SIG-M5 (cell line): ENCODE measurements at places on chromosomes 2 and 18.

DNA sequence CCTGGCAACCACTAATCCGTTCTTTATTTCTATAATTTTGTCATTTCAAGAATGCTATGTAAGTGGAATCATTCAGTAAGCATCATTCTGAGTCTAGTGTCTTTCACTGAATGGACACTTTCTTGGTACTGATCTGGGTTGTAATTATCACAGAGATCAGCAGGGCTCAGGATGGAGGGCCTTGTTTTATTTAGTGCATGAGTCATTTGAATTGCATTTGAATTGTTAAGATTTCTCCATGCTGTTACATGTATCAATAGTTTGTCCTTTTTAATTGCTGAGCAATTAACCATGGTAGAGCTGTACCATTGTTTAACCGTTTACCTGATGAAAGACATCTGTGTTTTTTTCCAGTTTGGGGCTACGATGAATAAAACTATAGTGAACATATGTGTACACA lies 256.4 kb downstream of the THSD7B start:
- no peak for DNase-seq

DNA sequence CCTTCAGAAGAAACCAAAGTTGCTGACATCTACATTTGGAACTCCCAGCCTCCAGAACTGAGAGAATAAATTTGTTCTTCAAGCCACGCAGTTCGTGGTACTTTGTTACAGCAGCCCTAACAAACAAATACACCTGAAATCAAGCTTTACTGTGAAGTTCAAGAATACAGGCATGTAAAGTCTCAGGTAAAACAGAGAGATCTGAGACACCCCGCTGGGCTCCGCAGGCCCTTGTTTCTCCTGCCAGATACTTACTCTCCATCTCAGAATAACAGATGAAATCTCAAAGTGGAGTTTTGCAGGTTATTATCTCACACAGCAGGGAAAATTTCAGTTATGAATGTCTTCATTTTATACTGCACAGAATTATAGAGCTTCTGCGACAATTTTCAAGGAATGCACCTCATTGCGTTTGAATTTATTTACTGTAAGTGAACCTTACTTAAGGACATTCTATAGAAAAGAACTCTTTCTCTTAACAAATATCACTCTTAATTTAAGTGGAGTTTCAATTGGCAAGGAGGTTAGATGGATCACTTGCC lies 492.4 kb upstream of the LRATD1 start:
- no peak for DNase-seq

DNA sequence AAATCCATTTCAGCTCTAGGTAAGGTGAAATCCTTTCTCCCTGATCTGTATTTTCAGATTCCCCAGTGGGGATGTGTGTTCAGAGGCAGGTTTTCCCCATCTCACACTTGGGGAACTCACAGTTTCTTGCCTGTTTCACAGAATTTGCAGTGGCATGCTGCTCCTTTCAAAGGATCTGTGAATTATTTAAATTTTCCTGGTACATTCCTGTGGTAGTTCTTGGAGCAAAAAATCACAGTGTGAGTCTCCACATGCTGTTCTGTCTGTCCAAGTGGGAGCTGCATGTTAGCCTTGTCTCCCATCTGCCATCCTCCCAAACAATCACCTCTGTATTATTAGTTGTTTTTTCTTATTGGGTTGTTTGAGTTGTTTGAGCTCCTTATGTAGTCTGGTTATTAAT lies 372.9 kb downstream of the ARL6IP6 start:
- no peak for DNase-seq

- no peak for DNase-seq
Observed at GRCh38 chr2:46135228-46135855, 161.9 kb upstream of the EPAS1 start.

DNA sequence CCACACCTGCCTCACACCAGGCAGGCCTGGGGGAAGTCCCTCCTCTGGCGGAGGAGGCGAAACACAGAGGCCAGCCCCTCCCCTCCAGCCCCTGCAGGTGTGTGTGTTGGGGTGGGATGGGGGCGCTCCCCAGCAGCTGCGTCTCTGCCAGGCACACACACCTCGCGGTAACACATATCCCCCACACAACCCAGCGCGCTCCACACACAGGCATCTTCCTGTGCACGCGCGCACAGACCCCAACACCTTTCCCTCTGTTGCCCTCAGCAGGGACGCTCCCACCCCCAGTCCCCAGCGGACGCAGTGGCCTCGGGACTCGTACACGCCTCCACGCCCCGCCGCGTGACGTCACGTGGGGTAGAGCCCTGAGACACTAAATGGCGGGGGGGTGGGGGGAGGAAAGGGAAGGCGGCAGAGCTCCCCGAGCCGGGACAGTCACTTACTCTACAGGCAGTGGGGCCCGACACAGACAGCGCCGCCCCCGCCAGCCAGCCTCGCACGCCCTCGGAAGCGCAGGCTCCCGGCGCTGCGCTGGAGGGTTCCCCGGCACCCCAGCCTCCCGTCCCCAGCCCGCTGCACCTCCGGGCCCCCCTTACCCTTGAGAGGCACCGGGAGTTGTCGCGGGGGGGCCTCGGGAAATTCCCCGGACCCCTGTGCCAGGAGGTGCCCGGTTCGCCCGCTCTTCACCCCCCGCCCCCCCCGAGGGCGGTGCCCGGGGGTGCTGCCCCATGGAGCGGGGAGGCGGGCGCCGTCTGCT lies at the start of gene WNT10A:
WNT10A (plus strand) TSS at position 751 of the 757 bp plus-strand sequence. CDS start 144 bp downstream, outside the sequence.
- no peak for DNase-seq

DNA sequence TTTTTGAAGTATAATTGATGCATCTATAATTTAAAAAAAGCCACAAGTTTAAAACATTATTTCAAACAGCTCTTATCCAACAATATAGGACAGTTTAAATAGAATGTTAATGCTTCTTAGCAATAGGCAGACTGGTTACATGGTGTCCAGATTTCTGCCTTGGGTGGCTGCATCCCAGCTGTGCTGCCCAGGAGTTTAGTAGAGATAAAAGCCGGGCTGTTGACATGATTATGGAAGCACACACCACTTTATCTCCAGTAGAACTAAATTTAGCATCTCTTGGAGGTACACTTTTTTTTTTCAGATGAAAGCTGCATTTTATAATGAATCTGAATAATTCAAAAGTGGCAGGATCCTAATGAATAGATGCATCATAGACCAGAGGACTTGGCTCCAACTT lies 309.7 kb downstream of the PLCL1 start:
- DNase-seq = no peak

- no peak for DNase-seq
Observed at GRCh38 chr2:128370468-128371247, 52.0 kb upstream of the HS6ST1 start.

GRCh38 chr18:49459404-49460171 lies 857 bp downstream of the DYM start:
- no peak for DNase-seq

DNA sequence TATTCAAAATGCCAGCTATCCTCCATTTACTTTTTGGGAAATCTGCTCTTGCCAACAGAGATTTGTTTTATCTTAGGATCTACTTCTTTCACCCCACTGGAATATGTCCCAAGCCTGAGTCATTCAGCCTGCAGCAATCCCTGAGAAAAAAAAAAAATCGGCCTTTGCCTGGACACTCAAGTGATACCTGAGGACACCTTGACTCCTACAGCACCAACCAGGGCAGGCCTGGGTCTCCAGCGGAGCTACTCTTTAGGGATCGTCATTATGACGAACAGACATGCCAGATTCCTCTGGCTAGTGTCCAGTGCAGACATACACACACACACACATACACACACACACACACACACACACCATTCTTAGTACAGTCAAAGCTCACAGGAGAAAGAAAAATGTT lies 2.2 kb upstream of the UGT1A6 start:
- DNase-seq = no peak

DNA sequence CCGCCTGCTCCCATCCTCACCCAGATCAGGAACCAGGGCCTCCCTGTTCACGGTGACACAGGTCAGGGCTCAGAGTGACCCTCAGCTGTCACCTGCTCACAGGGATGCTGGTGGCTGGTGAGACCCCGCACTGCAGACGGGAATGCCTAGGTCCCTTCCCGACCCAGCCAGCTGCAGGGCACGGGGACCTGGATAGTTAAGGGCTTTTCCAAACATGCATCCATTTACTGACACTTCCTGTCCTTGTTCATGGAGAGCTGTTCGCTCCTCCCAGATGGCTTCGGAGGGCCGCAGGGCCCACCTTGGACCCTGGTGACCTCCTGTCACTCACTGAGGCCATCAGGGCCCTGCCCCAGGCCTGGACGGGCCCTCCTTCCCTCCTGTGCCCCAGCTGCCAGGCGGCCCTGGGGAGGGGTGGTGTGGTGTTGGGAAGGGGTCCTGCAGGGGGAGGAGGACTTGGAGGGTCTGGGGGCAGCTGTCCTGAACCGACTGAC lies 31.7 kb downstream of the GPC1 start:
- no peak for DNase-seq

- DNase-seq = no peak
Observed at GRCh38 chr18:49332706-49333406, 127.6 kb downstream of the DYM start.

- DNase-seq = no peak
Observed at GRCh38 chr2:74886811-74887210, 52.9 kb downstream of the HK2 start.

GRCh38 chr18:57898506-57899124 lies 95.5 kb upstream of the ATP8B1 start:
- no peak for DNase-seq

GRCh38 chr18:46458472-46458871 lies 198.5 kb downstream of the LOXHD1 start:
- no peak for DNase-seq

DNA sequence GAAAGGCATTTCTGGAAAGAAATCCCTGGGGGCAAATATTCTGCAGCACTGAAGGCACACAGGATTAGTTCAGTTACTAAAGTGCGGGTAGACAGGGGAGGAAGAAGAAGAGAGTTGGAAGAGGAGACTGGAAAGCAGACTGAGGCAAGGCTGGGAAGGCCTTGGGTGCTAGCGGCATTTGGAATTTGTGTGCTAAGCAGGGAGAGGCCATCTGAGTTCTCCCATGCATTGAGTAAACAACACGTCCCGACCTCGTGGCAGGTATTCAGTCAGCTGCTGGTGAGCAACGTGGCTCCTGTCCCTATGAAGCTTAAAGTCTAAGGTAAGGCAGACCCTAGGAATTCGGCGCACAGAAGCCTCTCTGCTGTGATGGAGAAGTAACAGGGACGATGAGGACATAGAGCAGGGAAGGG lies 30.7 kb downstream of the ATP8B1 start:
- no peak for DNase-seq

GRCh38 chr2:157822993-157823392 lies 53.1 kb downstream of the ACVR1 start:
- no peak for DNase-seq

DNA sequence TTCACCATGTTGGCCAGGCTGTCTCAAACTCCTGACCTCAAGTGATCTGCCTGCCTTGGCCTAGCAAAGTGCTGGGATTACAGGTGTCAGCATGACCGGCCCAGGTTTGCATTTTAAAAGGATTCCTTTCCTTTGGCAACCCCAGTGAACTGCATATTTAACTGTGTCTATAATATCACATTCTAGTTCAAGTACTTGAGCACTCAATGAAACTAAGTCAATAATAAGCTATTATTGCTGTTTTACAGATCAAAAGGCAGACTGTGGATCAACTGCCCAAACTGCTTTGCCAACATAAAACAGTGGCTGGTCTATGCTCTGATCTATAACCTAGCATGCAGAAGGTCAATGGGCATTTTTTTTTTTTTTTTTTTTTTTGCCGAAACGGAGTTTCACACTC lies 144.5 kb downstream of the USP34 start:
- DNase-seq = no peak

DNA sequence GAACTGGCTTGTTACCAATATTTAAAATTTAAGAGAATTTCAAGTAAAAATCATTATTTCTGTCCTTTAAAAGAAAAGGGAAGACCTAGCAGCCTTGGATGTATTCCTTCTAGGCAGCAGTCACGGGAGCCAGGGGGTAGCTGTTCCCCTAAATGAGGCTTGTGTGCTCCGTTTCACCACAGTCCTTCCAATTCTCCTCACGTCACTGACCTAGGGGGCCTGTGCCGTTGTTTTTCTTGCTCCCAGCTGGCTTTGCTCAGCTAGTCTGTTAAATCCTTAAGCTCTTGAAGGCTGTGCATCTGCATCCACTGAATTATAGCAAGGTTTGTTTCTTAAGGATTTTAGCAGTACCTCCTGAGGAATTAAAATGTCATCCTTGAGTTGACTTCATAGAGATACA lies 9.9 kb downstream of the KLHL23 start:
- DNase-seq = no peak

GRCh38 chr2:233428008-233428407 lies 73.7 kb downstream of the DGKD start:
- DNase-seq = no peak

DNA sequence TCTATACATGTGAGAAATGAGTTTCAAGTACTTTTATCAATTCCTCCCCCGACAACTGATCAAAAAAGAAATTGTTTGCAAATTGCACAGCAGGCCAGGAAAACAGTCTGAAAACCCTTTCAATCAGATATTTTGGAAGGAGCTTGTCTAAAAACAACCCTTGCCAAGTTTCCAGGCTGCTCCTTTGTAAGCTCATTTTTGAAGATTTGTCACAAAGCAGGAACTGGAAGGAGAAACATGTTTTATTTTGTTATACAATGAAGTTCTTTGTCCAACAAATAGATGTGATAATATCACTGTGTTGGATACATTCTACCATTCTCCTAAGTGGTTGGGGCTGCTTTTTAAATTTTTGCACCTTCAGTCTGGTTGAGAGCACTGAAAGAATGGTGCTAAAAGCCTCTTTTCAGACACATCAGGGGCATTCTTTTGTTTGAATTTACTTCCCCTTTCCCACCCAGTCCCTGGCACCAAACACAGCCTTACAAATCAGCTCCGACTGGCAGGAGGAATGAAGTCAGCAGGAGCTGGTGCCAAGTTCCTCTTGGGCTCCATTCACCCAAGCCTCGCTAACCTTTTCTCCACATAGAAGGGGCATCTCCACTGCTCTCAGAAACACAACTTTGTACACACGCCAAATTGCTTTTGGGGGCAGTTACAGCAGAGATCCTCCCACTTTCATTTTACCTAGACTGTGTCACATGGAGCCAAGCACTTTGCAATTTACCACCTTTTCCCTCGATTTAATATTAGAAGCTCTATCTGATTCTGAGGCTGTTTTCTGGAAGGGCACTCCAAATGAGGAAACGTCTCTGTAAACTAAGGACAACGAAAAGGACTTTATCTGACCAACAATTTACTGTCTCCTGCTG lies 88.0 kb downstream of the C1D start:
- no peak for DNase-seq

- DNase-seq = no peak
Observed at GRCh38 chr2:207284556-207285472, 119.1 kb upstream of the KLF7 start.

- DNase-seq = no peak
Observed at GRCh38 chr2:214843823-214844222, 34.3 kb upstream of the BARD1 start.

DNA sequence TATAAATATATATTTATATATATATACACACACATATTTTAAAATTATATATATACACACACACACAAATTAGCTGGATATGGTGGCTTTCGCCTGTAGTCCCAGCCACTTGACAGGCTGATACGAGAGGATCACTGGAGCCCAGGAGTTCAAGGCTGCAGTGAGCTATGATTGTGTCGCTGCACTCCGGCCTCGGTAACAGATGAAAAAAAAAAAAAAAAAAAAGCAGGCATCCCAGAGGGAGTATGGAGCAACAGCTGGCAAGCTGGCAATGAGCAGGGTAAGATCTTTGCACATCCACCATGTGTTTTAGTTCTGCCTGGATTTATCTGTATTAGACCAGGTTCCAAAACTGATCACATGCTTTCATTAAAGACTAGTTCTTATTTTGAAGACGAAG lies 170.1 kb downstream of the MAP2 start:
- no peak for DNase-seq

- DNase-seq = no peak
Observed at GRCh38 chr18:52546686-52547346, 206.8 kb downstream of the DCC start.

- DNase-seq = no peak
Observed at GRCh38 chr2:238897911-238898311, 50.0 kb downstream of the TWIST2 start.
